ENCODE measurements at places on chromosomes 11 and 22.
A peak's percentile ranks its signal among the peaks of the same experiment; 100 is the strongest.

DNA sequence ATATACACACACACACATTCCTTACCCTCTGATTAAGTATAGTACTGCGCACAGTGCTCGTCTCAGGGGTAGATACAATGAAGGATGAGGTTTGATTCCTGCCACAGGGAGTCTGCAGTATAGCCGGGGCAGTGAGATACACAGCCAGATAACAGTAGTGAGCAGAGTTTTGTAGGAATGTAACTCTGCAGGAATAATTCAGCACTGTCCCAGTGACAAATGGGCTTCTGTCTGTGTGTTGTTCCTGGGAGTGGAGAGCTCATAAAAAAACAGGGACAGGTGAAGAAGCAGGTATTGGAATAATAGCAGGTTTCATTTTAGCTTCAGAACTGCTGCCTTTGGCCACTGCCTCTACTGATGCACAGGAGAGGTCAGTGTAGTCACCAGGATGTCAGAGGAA is 85.3 kb upstream of the OR9Q1 start:
- DNase-seq = no peak

- no peak for DNase-seq
Observed at GRCh38 chr11:65478388-65479183, 20.3 kb upstream of the MALAT1 start.

DNA sequence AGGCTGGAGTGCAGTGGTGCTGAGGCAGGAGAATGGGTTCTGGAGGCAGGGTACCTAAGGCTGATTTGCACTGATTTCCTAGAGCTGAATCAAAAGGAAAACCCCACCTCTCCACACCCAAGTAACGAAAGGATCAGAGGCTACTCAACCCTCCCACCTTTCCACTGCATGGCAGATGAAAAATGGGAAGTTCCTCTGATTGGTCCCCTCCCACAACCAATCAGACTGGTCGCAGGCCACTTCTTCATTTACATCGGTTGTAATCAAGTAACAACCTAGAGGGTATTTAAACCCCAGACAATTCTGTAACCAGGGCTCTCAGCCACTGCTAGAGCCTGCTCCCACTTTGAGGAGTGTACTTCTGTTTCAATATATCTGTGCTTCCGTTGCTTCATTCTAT is 18.6 kb upstream of the PARVB start:
- no peak for DNase-seq

GRCh38 chr11:119863851-119864601 is 135.0 kb upstream of the NECTIN1 start:
- DNase-seq = no peak

DNA sequence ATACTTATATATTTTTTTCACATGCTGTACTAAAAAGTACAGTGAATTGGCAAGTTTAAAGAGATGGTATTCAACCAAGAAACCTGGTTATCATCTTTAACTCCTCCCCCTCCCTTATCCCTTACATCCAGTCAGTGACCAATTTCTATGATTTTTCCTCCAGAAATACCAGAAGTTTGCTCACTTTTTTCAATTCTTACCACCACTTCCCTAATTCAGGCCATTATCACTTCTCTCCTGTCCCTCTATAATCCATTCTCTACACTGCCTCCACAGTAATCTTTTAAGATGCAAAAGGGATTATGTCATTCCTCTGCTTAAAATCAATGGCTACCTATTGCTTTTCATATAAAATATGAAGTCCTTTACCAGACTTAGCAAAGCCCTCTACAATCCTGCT is 62.8 kb downstream of the CEP57 start:
- no peak for DNase-seq

DNA sequence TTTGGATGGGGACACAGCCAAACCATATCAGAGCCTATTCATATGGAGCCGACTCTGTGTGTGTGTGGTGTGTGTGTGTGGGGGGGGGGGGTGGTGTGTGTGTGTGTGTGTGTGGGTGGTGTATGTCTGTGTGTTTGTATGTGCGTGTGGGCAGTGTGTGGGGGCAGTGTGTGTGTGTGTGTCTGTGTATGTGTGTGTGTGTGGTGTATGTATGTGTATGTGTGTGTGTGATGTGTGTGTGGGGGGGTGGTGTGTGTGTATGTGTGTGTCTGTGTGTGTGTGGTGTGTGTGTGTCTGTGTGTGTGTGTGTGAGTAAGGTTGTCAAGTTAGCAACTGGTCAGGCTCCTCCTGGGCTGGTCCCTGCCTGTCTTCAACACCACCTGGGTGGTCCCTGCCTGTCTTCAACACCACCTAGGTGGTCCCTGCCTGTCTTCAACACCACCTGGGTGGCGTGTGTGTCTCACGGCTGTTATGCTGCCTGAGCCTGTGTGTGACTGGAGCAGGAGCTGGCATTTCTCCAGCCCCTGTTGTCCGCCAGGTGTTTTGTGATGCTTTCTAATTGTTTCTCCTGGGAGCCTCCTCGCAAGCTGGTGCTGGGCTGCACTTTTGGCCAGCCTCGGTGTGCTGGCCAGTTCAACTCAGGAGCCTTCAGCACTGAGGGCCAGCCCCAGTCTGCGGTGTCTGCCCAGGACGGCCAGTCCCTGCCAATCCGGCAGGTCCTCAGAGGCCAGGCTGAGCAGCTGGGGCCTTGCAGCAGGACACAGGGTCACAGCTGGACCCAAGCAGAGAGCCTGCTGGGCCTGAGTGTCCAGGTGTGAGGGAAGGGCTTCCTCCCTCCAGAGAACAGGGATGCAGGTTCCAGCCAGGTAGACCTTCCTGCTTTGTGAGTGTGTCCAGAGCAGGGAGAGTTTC is 21.5 kb upstream of the PVALB start:
- DNase-seq = no peak

- DNase-seq = no peak
Observed at GRCh38 chr22:44567846-44568493, 69.9 kb upstream of the RTL6 start.

GRCh38 chr22:37222440-37222971 is 10.2 kb upstream of the SSTR3 start:
- peak; percentile 37 for DNase-seq

GRCh38 chr11:104967534-104968354 is 630 bp downstream of the CASP4 start:
- no peak for DNase-seq

- peak; percentile 39 for DNase-seq
Observed at GRCh38 chr22:37259540-37260029, 15.5 kb upstream of the RAC2 start.

DNA sequence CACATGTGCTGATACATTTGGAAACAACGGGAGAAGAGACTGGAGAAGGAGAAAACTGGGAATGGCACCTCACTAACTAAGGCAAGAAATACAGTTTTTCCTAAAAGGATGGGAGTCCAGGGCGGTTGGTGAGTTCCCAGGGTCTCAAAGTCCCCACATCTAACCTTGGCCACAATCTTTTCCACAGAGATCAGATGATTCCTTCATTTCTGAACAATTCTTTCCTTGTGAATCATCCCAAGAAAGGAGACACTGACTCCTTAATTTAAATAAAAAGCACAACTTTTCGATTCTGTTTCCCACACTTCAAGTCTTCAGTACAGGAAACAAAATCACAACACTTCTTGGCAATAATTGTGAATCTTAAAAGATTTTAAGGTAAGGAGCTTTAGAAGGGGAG is 384.7 kb downstream of the DCDC1 start:
- no peak for DNase-seq

DNA sequence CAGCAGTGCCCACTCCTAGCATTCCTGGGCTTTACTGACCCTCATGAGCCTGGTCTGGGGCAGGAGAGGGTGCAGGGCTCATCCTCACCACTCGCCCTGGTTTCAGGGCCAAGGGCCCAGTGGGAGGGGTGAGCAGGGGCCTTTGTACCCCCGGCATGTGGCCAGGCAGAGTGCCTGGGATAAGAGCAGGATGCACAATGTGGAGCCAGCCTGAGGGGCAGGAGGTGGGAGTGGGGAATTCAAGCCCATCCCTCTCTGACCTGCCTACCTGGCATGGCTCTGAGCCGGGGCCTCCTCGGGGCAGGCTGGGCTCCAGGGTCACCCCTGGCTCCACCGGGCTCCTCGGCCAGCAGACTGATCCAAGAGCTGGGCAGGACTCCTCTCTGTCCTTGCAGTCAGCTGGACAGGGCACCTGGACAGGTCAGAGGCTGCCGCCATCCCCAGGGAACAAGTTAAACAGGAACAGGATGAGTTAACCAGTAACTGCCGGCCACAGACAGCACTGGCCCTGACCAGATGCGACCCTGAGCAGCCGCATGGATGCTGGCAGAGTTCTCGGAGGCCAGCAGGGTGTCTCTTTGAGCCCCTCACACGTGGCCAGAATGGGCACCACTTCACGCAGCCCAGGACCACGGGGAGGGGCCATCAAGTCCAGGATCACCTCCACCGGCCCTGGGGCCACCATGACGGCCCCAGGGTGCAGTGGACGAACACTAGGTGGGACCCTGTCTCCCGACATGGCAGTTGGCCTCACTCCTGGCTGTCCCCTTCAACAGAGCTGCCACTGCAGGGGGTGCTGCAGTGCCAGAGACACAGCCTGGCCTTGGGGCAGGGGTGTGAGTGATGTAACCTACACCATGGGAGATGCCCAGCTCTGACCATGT is 5.0 kb downstream of the SIGIRR start:
- DNase-seq = no peak

DNA sequence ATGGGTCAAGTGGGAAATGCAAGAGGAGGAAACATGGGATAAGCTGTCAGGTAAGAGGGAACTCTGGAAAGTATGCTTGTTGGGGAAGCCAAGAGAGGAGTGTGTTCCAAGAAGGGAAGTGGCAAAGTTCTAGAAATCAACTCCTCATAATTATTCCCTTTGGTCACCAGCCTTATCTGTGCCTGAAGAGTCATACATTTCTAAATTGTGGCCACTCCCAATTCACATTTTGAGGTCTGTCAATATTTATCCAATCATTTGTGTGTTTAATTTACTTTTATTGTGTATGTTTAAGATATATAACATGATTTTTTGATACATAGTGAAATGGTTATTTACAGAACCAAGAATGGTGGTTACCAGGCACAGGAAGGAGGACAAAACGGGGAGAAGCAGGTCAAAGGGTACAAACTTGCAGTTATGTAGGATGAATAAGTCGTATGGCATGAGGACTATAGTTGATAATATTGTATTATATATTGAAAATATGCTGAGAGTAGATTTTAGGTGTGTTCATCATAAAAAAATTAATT is 131.7 kb downstream of the GRIA4 start:
- no peak for DNase-seq

- DNase-seq = no peak
Observed at GRCh38 chr11:1786466-1786865, 22.7 kb upstream of the CTSD start.

GRCh38 chr11:272195-272930 is 5.8 kb upstream of the NLRP6 start:
- DNase-seq = no peak

DNA sequence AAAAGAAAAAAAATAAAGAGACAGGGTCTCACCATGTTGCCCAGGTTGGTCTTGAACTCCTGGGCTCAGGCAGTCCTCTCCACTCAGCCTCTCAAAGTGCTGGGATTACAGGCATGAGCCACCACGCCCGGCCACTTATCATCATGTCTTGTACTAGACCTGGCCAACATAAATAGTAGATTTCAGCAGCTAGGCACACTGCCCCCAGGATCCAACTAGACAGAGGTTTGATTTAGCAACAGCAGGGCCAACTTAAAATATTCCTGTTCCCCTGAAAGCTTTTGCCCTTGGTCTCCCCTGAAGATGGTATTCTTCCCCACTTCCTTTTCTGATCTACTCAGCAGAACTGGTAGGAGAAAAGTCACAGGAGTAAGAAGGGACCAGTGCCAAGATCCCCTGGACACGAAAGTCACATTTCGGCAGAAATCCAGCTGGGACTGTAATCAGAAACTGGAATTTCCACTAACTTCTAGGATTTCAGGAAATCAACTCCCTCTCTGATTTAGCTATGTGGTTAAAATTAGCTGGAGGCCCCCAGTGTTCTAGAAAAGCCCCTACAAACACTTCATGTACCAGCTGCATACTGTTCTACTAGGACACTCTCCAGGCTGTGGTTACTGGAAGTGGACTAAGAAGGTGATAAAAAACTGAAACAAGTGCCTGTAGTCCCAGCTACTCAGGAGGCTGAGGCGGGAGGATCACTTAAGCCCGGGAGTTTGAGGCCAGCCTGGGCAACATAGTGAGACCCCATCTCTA is 8.9 kb upstream of the PPP2R1B start:
- DNase-seq = no peak

- DNase-seq = no peak
Observed at GRCh38 chr22:30186041-30186440, 60.5 kb downstream of the LIF start.

GRCh38 chr11:12117611-12118010 is 7.2 kb downstream of the MICAL2 start:
- DNase-seq = no peak

GRCh38 chr22:35987487-35987886 is 41.1 kb downstream of the RBFOX2 start:
- no peak for DNase-seq

DNA sequence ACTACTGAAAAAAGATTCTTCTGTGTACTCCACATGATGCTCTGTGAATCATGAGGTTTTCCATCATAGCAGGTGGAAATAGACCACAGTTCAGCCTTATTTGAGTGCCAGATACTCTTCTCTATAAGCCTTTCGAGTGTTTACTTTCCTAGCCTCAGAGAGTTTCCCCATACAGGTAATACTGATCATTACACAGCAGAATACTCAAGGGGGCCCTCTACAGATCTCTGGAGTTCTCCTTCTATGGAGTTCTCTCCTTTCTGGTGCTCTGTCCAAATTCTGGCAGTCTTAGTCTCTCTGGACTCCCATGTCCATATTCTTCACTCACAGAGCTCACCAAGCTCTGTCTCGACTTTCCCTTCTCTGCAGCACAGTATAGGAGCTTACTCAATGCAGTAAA is 175.7 kb upstream of the CARD18 start:
- no peak for DNase-seq

DNA sequence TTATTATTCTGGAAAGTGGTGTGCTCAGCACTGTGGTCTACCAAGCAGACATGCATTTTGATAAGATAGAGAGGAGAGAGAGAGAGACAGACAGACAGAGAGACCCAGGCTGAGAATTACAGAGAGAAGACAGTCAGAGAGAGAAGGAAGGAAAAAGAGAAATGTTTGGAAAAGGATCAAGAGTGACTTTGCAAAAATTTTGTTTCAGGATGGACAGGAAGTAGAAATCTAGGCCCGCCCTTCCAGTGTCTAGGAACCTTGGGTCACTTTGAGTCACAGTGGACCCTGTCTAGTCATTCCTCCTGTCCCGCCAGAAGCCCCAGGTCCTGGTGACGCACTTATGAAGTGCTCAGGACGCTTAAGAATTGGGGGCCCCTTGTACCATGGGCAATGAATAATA is 166.7 kb downstream of the ST3GAL4 start:
- DNase-seq = no peak

- DNase-seq = no peak
Observed at GRCh38 chr22:48952256-48953102, 875.2 kb downstream of the BRD1 start.

DNA sequence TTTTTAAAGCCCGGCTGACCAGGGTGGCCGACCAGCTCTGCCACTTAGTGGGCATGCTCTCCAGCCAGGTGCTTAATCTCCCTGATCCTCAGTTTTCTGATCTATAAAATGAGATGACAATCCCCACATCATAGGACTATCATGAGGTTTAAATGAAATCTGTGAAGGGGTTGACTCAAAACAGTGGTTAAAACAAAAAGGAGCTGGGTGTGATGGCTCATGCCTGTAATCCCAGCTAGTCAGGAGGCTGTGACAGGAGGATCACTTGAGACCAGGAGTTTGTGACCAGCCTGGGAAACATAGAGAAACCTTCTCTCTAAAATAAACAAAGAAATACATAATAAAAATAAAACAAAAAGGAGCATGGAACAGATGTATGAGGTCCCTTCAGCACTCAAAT is 3.6 kb upstream of the C11orf86 start:
- no peak for DNase-seq

- DNase-seq = no peak
Observed at GRCh38 chr22:23305321-23305910, 125.1 kb downstream of the BCR start.

- no peak for DNase-seq
Observed at GRCh38 chr11:120586728-120587127, 75.2 kb downstream of the GRIK4 start.
